ENCODE measurements at places on chromosomes 6 and 20.

DNA sequence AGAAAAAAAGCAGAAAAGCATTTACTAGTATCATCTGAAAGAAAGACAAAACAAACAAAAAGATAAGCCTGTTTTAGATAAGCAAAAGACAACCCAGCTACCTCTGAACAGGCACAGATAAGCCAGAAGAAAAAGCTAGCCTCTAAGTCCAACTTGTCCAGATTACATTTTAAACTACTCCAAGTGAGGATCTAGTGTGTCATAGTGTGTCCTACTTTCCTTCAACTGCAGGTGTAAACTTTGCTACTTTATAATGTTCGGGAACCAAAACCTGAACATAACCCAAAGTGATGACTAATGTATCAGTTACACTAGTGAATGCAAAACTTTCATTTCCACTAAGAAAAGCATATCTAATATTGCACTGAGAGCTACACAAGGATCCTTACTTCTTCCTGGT, 19.5 kb downstream of the ADNP start:
- DNase-seq = no peak

DNA sequence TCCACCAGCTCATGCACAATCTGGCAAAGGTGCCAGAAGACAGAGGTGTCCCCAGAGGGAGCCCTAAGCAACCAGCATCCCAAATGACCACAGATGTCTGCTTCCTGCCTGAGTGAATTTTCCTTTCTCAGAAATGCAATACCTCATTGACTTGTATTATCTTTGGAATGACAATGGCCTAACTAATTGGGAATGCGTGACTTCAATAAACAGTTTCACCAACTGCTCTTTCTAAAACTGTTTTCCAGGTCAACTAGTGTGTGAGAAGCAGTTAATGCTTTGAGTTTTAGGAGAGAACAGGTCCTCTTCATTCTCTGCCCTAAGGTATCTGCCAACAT, 108.9 kb upstream of the SNX9 start:
- DNase-seq = peak; percentile 68

GRCh38 chr20:39146394-39146793, 184.2 kb downstream of the DHX35 start:
- DNase-seq = no peak

DNA sequence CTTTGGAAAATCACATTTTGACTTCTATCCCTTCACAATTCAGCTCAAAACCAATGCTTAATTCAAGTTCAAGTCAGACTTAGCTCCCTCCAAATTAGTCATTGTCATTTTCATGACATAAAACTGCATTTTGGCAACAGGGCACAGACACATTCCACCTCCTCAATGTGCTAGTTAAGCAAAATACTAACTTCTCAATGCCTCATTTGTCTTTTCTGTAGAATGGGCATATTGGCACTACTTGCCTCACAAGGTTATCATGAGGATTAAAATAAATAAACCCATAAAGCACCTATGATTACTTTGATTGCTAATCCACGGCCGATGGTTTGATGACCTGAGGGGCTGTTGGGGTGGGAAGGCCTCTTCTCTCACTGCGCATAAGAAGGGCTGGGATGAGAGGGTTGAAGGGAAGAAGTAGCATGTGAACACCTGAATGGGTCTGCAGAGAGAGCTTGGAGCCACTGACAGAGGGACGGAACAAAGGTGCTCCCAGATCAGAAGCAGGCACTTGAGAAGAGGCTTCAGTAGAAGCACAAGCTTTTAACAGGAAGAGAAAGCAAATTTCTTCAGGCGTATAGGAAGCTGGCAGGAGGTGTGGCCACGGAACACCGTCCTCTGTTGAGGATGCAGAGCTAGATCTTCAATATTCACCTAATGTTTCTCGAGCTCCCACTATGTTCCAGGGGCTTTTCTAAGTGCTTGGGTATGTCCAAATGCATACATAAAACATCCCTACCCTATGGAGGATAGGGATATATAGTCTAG, 11.7 kb upstream of the TBC1D7 start:
- DNase-seq = no peak

DNA sequence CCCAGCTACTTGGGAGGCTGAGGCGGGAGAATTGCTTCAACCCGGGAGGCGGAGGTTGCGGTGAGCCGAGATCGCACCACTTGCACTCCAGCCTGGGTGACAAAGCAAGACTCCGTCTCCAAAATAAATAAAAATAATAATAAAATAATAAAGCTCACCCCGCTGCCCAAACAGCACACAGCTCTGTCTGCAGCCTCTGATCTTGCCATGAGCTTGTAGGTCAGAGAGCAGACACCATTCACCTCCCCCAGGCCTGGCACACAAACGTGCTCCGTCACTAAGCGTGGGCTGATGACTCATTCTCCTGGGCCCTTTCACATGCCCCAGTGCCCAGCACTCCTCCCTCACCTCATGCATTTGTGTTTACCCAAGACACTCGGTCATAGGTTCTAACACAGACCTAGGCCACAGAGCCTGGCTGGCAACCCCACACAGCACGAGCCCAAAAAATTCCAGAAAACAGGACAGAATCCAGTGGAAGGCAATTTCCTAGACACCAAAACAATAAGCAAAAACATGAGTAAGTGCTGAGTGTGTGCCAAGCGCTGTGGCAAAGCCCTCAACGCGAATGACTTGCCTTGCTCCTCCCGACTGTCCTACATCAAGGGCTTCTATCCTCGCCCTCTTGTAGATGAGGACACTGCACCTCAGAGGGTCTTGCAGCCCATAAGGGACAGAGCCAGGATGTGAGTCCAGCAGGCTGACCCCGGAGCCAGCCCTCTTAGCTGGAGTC, 18.0 kb downstream of the ATP9A start:
- DNase-seq = peak; percentile 100

DNA sequence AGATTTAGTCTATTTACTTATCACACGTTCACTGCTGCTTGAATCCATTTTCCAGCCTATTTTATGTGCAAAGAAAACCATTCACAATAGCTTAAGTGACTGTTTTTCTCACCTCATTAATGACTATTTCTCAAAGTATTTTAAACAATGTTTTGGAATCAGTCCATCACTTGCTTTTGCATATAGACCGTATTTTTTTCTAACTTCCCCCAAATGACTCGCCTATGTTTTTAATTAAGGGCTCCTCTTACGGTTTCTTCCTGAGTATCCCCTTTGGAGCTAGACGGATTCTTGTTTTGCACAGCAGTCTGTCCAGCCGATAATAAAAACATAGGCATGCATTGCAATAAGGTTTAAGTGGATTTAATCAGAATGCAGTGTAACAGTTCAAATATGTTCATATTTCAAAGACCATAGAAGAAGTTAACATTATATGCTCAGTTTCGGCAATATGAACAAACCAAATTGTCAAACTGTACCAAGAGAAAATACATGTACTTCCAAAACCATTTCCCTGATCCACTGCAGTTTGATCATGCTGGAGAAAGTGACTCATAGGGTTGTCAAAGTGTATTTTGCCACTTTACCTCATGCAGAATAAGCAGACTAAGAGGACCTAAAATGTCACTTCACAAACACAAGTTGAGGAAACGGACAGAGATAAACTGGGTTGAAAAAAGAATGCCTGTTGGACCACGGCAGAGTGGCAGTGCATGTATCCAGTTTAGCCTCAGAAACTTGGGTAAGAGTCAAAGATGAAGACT, 66.4 kb downstream of the HMGN3 start:
- DNase-seq = peak; percentile 42

DNA sequence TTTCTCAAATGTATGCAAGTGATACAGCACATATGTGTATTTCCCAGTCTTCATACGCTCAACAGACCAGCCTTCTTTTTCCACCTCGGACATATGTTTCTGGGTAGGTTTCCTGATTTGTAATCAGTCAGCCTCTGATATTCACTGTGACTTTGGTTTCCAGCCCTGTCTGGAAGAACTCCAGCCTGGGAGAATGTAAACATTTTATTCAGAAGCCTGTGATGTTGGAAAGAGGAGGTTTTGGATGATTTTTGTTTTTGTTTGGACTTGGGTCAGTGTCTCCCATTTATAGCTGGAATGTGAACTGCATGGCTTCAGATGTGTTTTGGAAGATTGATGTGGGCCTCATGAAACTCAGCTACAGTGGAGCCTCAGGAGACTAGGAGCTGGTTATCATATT, 172.2 kb upstream of the CENPW start:
- no peak for DNase-seq

GRCh38 chr6:24228123-24228522, 102.1 kb downstream of the NRSN1 start:
- no peak for DNase-seq

DNA sequence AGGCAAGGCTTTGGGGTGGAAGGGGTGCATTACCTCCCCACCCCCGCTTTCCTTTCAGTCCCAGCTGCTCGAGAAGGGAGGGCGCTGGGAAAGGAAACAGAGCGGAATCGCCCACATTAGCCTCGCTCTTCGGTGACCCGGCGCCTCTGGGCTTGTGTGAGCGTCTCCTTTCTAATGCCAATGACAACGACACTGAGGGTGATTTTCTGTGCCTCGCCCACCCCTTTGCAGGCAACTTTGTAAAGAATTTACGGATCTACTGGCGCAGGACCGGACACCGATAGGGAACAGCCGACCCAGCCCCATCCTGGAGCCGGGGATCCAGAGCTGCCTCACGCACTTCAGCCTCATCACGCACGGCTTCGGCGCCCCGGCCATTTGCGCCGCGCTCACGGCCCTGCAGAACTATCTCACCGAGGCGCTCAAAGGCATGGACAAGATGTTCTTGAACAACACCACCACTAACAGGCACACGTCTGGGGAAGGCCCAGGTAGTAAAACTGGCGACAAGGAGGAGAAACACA, 24.3 kb downstream of the TFAP2B start:
- no peak for DNase-seq

DNA sequence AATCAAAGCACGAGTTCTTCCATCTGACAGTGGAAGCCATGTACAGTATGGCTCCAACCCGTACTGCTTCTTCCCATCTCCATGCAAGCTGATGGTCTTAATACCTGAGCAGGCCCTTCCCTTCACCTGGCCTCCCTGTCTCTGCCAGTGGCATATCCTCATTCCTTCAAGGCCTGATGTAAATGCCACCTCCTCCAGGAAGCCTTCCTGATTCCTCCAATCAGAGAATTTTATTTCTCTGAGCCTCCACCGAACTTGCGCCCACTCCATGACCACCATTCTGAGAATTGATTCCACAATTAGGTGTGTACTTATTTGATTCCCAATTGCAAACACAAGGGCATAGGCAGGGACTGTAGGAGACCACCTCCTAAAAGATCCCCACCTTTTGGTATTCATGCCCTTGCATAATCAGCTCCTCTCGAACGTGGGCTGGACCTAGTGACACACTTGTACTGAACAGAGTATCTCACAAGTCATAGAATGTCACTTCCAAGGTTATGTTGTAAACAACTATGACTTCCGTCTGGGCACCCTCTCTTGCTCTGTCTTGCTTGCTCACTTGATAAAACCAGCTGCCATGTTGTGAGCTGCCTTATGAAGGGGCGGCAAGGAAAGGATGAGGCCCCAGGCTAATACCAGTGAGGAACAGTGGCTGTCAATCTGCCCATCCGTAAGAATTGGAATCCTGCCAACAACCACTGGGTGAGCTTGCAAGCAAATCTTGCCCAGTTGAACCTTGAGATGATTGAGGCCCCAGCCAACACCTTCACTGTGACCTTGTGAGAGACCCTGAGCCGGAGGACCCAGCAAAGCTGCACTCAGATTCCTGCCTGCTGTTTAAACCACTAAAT, 38.8 kb downstream of the CPNE5 start:
- DNase-seq = no peak

GRCh38 chr20:56826306-56826704, 197.2 kb downstream of the TFAP2C start:
- no peak for DNase-seq

- DNase-seq = no peak
Measured at GRCh38 chr6:19632786-19633185, 204.4 kb upstream of the ID4 start.

DNA sequence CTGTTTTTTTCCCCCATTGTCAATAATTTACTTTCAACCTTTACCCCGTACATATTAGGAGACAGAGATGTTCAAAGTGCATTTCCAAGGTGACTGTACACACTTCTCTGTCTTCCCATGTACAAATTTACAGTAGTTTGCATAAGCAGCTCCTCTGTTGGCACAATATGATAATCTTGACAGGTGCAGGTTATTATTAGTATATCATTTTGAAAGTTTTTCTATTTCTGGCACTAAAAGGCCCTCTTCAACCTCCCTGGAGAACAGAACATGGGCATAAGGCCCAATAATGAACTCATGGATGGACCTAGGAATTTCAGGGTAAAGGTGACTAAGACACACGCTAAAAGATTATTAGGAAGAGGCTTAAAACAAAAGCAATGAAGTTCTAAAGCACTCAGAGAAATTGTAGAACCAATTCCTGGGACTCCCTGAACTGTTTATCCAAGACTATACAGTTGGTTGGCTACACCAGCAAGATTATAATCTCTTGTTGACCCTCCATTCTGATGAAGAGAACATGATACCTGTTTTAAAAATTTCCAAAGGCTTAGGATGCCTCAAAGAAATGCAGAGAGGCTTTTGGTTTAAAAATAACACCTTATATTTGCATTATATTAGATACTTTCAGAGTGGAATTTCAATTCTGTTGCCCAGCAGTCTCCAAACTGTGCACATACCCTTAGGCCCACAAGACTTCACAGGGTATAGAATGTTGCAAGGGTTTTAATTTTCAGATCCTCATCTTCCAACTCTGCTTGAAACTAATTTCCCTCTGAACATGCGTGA, 1.1 kb downstream of the AIG1 start:
- peak; percentile 59 for DNase-seq

- DNase-seq = no peak
Measured at GRCh38 chr6:41494212-41495110, 51.7 kb upstream of the FOXP4 start.

DNA sequence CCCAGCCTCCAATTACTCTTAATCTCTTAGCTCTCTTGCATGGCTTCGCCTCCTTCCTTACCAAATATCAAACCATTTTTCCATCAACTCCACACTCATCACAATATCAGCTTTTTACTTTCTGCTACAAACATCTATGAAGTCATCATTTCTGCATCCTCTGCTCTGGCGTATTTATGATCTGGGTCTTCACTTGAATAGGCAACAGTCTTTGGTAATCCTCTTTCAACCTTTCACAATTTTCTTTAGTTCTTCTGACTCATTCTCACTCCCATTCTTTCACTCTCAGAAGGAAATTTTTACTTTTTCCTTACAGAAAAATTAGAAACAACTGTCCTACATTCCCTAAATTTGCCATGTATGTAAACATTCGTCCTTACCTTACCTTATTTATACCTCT, 522.4 kb downstream of the HDGFL1 start:
- no peak for DNase-seq

DNA sequence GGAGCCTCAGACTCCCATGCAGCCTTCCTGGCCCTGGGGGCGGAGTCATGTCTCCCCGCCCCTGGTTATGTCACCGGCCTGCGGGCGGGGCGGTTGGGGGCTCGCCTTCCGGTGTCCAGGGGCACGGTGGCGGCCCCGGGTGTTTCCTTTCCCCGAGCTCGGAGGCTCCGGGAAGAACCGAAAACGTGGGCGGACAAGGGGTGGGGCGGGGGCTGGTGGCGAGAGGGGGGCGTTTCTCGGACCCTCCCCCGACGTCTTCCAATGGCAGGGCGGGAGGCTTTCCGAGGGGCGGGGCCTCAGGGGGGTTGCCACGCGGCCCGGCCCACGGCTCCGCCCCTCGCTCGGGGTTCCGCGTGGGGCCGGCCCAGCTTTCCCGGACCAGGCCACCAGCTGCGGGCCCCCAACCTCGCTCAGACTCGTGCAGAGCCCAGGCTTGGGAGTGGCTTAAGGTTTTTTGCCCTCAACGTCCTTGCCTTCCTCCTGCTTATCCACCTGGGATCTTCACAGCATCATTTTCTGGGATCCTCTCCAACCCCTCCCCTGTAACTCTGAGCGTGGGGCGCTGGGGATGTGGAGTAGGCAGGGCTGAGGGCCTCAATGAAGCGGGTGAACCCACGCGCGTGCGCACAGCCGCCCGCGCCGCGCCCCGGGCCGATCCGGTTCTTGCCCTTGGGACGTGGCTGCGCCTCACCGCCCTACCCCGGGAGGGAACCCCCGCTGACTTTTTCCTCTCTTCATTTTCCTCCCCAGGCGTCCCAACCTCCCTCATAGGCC, 2.1 kb upstream of the NRN1 start:
- peak; percentile 94 for DNase-seq
